Stimulated activated CD8-positive, alpha-beta memory T cell treated with anti-CD3 and anti-CD28 coated beads, Interleukin-7, amount 100 ng/mL, for 4 hours (primary cell): ENCODE measurements at places on chromosomes 1 and 21.

DNA sequence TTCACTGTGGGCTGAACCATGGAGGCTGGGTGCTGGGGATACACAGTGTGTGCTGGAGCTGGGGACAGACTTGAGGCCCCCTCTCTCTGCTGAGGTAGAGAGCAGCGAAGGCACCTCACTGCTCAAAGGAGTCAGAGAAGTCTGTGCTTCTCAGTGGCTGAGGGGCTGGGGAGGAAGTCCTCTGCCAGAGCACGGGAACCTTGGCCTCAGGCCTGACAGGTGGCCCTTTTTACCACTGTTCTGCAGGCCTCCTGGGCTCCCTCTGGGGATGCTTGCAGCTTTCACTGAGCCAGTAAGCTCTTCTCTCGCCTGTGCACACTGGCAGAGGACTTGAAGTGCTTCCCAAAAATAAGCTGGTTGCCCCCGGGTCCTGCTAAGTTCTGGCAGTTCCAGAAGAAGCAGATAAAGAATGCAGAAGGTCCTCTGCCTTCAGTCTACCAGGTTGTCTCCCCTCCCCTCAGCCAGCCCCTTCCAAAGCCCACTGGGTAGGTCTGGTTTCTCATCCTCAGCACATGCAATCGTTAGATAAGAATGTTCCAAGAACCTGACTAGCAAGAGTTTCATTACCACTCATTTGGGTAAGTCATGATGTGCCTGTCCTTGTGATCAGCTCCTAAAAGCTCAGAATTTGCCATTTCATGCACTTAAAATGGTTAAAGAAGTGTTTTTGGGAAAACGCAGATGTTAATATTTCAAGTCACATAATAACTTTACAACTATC lies 53.9 kb downstream of the TENT5C start:
- no peak for DNase-seq

- DNase-seq = no peak
These were observed 36.5 kb downstream of the ZBTB18 start for GRCh38 chr1:244087611-244088010.

DNA sequence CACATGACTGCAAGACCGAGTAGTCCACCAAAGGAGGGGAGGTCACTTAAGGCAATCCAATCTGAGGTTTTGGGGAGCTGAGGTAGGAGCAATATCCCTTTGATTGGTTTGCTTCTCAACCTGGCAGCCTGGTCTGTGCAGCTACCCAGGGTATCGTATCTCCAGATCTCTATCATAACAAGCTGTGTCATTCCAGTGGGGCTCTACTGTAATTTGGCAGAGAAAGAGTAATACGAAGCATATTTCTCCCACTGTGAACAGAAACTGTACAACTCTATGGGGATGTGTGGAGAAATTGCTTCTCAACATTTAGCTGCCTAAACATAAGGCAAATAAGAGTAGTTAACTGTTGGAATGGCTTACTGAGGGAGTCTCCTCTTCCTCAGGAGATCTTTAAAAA lies 20.6 kb downstream of the CD101 start:
- DNase-seq = no peak

DNA sequence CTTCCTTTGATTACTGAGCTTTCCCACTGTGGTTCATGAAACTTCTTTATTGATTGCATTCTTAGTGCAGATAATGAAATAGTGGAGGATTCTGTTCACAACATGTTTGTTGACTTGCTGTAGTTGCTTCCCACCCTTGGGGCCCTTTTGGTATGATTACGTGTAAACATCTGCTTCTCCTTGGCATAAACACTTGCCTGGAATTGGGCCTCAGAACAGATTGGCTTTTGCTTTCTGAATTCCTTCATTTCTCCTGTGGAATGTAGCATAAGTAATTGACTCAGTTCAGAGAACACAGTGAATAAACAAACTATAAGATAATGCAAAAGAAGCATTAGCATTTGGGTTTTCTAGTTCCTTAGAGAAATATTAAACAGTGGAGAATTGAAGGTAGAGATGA lies 59.5 kb upstream of the LAMC2 start:
- no peak for DNase-seq

DNA sequence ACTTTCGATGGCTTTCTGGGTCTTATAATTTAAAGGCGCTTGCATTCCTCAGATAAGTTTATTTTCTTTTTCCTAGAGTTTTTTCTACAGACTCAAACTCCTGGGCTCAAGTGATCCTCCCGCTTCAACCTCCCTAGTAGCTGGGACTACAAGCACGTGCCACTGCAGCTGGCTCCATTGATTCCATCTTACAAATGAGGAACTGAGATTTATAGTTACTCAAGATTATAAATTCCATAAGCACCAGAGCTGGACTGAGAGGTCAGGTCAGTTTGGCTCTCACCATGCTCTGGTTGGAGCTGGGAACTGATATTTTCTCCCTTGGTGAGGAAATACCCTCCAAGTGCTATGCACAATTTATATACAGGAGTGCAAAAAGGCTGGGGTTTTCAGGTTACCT lies 13.4 kb upstream of the PRPF38B start:
- DNase-seq = no peak

DNA sequence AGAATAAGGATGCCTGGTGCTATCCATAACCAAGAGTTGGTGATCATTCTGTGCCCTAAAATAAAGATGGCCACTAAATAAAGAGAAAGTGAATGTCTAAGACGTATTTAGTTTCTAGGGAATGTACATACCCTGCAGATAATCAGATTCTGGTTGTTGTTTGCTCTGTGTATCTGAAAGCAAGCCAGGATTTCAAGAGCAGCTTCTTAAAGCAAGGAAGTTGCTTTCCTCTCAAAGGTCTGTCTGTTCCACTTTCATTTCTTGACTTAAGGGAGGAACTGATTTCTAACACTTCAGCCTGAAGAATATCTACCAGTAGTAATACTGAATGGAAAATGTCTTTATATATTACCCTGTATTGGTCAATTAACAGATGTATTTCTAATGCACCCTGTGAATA lies 88.8 kb downstream of the KIF1B start:
- DNase-seq = no peak

- no peak for DNase-seq
These were observed 11.0 kb downstream of the CNTN2 start for GRCh38 chr1:205054013-205054412.

DNA sequence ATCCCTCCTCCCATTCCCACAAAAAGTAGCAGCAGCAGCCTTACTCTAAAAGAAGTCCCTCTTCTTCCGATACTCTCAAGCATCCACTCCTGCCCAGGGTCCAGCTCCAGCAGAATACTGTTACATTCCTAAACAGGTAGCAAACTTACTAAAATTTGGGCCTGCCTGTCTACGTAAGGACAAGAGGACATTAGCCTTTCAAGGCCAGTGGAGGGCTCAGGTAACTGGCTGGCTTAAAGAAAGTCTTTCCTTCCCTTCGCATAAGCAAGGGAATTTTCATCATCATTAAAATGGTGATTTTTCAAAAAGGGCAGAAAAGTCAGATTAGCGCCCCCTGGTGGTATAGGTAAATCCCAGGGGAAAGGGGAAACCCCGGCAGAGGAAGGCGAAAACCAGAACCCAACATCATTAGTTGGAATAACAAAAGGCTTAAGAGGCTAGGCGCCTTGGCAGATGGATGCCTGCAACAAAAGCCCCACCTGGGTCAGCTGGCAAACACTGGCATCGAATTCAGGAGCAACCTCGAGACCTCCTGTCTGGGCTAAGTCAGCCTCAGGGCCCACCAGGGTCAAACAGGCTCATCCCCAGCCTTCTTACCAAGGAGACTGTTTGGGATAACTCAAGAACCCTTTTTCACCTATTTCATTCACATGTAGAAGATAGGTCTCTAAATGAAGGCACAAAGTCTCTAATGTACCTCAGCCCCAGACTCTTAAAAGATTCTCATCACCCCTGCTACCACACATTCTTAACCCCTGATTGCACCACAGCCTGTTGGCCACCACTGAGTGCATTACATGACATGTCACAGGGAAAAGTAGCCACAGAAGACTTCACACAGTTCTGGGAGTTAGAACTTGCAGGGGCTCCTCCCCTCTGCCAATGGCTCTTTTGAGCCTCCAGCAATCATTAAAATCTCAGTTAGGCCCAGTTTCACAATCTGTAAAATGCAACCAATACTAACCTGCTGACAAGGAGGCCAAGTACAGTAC lies 36.7 kb downstream of the ERI3 start:
- no peak for DNase-seq

DNA sequence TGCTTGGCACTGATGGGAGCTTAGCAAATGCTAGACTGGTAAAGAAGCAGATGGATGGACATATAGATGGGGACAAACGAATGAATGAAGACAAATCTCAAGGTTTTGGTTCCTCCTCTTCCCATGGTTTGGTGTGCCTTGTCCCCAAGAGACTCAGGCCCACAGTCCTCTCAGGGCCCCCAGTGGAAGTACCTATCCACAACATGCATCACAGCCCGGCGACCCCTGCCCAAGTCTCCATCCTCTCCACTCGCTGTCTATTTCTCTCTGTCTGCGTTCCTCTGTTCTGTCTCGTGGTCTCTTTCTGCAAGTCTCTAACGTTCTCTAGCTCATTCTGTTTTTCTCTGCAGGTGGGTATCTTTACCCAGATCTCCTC lies 85.8 kb downstream of the GLIS1 start:
- DNase-seq = no peak

DNA sequence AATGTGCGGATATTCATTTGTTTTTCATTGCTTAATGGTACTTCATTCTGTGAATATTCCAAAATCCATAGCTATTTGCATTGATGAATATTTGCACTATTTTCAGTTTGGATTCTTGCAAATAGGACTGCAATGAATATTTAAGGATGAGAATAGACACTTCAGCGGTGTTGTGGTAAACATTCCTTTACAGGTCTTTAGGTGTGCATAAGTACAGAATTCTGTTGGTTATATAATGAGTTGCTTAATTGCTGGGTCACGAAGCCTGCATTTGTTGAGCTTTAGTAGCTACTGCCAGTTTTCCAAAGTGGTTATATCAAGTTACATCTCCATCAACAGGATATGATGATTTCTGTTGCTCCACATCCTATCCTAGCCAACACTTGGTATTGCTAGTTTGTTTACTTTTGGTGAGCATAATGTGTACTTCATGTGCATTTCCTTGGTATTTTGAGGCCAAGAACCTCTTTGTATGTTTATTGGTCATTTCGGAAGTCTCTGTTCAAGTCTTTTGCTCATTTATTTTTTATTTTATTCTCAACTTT lies 64.2 kb upstream of the CYYR1 start:
- no peak for DNase-seq

GRCh38 chr1:228783418-228784040 lies 48.2 kb downstream of the RHOU start:
- no peak for DNase-seq

DNA sequence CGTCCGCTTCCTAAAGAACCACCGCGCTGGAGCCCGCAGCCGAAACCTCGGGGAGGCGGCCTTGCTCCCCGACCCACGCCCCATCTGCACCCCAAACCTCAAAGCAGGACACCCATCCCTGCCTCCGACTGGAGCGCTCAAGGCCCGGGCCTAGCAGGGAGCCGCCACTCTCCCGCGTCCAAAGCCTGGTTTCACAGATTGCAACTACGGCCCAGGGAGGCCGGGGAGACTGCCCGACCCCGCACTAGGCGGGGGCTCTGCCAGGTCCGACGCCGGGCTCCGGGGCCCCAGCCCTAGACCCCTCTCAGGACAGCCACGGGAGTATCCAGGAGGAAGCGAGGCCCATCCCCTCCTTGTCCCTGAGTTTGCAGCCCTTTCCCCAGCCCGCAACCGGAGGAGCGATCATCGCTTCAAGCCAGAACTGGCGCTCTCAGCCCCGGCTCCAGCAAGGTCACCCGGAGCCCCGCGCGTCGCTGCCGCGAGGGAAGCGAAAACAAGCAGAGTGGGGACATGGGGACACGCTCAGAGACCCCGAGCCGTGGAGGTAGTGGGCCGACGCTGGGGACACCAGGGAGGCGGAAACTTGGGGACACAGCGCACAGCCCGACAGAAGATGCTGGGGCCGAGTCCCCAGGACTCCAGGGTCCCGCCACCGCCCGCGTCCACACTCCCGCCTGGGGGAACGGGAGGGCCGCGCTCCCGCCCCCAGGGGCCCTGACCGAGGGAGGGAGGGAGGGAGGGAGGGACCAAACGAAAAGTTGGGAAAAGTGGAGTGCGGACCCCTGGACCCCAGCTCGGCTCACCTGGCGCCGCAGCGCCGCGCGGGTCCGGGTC lies 433 bp downstream of the TMEM200B start:
- no peak for DNase-seq

- DNase-seq = no peak
These were observed 24.8 kb upstream of the MYOCOS start for GRCh38 chr1:171597203-171597602.

DNA sequence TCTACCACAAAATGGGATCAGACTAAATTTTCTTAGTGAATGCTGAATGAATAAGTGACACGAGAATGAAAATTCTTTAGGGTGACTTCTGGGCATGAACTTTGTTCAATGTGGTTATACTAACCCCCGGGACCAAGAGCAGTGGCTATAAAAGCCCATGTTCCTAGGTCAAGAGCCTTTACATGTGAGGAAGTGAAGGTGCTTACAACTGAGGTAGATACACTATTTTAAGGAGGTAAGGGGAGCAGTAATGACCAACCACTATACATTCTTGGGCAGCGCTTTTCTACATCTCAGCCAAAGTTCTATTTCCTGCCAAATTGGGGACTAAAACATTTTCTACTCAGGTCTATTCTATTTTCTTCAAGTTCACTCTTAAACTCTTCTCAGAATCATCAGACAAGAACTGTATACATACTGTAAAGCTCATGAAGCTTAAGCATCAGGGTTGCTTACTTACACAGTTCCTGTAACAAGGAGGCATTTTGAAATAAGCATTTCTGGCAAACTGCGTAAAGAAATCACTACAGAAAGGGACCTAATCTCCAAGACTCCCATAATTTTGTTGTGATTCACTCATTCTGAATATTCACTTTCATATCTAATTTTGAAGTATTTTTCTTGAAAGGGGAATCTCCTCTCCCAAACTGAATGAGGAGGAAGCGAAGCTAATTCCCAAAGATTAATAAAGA lies 8.5 kb upstream of the ARHGAP29 start:
- no peak for DNase-seq

GRCh38 chr1:89810880-89811279 lies 10.0 kb upstream of the LRRC8D start:
- DNase-seq = no peak

DNA sequence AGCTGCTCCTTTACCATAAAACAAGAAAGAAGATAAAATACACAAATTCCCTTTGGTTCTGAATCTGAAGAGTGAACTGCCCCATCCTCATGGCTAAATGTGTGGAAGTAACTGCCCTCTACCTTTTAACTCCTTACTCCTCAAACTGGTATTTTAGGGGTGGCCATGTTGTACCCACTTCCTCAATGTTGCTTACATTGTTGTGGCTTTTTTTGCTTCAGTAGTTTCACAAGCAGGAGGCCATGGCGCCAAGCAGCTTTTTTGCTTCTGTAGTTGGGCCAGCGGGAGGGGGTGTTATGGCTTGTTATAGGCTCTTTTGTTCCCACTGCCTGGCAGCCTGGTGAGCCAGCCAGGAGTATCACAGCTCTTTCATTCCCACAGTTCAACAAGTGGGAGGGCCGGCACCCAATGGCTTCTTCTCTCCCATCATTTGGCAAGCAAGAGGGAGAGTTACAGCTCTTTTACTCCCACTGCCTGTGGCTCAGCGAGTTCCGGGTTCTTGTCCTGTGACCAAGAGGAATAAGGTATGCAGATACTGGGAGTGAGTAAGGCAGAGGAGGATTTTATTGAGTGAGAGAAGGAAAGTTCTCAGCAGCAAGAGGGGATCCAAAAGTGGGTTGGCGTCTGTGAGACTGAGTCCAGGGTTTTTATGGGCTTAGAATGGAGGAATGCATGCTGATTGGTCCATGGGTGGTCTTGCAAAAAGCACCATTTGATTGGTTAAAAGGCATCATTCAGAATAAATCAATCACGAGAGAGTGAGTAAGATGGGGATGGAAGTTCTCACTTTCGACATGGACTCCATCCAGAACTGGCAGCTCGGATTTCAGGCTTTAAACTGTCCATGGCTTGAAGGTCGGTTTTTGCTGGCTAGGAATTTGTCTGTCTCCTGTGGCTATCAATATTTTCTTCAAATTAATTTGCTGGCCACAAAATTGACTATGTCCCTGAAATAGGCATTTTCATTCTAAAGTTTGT lies 429.6 kb downstream of the HLX start:
- no peak for DNase-seq
